Mesenteric fat pad (tissue), 1 donor: ENCODE measurements at places on chromosomes 5 and 9. TPM values are rescaled to one million over a fixed set of nuclear protein-coding genes. Genes with fewer than 3 reads are reported as not detected.

The NR6A1 gene
- 0.64 TPM for total RNA-seq

The PCAT7 gene
- not detected for total RNA-seq

The PCDHA1 gene
- total RNA-seq, result not detected

The DNAH5 gene
- 0.35 TPM for total RNA-seq

The PTGR1 gene
- 53.0 TPM for total RNA-seq

The ANKDD1B gene
- 0.64 TPM for total RNA-seq

The FYB1 gene
- total RNA-seq, result 27.8 TPM

DNA sequence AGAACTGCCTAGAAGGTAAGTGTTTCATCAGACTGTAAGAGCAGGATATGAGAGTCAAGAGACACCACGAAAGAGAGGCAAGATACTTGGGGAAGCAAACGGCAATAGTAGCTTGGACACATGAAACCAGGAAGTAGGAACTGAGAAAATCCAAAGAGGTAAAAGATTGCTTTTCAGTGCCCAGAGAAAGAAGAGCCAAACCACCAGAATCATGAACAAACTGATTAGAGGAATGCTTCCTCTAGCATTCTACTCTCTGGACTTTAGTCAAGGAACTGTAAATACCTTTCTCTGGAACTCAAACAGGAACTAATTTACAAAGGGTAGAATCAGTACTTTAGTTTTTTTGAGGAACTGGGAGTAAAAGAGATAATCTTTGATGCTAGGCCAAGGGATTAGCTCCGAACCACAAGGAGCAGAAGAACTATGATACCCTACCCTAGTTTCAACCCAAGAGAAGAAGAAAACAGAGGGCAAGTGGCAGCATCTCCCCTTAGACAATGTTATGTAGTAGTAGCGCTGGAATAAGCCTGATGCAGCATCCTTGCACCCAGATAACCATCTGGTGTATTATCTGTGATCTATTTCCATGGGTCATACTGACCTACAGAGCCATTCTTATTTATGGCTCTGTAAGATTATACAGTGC is 41.3 kb downstream of the EFCAB9 start:
- DNase-seq, result no peak

- DNase-seq, result no peak
Measured at GRCh38 chr9:132182314-132183091, 20.6 kb downstream of the NTNG2 start.

GRCh38 chr9:133342069-133342406 is 5.9 kb downstream of the MED22 start:
- DNase-seq, result no peak

DNA sequence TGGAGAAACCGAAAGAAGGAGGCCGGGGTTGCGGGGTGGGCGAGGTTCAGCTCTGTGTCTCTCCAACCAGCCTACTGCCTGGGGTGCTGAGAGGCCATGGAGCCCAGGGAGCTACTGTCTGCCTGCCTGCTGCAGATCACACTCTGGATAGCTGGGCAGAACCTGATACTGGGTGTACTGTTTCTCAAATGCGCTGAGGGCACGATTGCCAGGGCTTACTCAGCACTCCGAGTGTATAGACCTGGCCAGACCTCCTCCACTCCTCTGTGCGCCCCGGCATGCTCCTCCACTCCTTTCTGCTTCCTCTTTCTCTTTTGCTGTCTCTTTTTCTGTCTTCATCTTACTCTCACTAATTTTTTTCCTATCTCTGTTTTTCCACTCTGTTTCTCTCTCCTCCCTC is 215.1 kb downstream of the PAPPA start:
- DNase-seq, result no peak

DNA sequence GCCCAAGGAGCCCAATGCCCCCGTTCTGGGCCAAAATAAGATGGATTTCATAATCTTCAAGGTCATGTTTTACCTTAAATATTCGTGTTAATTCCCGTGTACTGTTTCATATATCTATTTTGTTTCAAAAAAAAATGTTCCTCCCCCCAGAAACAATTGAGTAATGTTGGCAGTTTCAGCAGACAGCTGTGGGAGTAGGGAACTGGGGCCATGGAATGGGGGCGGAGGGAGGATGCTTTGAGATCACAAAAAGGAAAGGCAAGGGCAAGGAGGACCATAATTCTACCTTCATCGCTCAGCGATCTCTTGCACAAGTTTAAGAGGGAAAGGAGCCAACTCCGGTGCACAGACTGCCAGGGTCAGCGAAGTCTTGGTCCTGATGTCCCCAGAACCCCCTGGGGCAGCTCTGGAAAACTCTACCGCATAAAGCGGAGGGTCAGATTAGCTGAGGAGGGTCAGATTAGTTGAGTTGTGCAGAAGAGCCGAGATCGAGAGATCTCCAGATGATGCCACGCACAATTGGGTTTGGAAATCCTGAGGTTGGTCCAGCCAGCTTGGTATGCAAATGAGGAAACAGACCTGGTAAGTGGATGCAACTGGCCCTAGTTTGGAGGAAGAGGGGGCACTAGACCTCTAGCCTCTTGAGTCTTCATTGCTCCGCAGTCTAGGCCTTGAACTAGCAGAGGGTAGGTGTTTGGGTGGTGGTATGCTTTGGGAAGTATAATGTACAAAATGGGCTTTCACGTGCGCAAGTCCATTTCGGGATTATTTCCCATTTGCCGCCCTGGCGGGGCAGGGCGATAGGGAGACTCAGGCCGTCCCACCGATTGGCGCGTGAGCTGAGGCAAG is 24.0 kb downstream of the CDKN2A start:
- no peak for DNase-seq

GRCh38 chr9:85978496-85978895 is 37.5 kb downstream of the NAA35 start:
- no peak for DNase-seq

GRCh38 chr5:149360272-149360671 is 2.4 kb downstream of the PCYOX1L start:
- no peak for DNase-seq

GRCh38 chr9:71115448-71115975 is 5.9 kb downstream of the TRPM3 start:
- no peak for DNase-seq

DNA sequence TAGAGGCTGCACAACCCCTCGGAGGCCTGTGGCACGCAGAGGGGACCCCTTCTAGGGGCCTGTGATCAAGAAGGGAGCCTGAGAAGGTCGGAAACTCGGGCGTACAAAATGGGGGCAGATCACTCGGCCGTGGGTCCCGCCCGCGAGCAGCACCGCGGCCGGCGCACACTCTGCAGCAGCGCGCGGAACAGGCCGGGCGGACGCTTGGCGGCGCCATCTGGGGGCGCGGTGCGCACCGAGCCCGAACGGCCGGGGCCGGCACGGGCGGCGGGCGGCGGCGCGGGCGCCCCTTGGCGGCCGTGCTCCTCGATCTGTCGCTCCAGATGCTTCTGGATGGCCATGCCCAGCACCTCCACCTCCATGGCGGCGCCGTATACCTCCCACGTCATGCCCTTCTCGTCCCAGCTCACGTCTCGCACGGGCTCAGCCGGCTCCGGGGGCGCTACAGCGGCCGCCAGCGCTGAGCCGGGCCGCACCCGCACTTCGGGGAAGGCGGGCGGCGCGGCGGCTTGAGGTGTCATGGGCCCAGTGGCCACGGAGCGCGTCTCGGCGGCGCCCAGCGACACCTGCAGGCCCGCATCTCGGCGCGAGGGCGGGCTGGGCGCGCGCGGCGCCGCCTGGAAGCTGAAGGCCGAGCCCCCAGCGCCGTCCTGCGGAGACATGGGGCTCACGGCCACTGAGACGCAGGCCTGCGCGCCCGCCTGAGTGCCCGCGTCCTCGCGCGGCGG is 13.1 kb downstream of the GPRIN1 start:
- no peak for DNase-seq

- no peak for DNase-seq
Measured at GRCh38 chr9:89732295-89732938, 127.6 kb downstream of the GADD45G start.

GRCh38 chr5:157182143-157182757 is 1.6 kb downstream of the ITK start:
- no peak for DNase-seq

DNA sequence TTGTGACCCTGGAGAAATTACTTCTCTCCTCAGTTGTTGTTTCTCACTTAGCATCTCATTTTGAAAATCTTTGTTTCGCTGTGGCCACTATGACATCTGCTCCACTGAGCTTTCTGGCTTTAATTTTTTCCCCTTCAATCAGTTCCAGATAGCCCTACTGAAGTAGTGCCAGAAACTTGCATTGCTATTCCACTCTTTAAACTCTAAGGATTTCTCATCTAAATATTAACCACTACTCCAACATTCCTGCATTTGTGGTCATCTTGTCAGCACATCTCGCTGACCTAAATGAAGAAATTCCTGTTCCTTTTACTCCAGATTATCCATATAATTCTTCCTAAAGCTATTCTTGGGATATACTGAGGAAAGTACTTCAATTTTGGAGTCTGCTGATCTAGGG is 15.3 kb upstream of the NOL6 start:
- DNase-seq, result no peak

DNA sequence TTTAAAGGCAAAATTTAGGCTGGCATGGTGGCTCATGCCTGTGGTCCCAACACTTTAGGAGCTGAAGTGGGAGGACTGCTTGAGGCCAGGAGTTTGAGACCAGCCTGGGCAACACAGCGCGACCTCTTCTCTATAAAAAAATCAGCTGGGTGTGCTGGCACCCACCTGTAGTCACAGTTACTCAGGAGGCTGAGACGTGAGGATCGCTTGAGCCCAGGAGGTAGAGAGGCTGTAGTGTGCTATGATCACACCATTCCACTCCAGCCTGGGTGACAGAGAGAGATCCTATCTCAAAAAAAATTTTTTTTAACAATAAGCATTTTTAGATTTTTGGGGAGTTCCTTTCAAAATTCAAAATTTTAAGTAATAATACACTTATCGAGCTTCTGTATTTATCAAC is 63.3 kb downstream of the SPATA31C2 start:
- no peak for DNase-seq

DNA sequence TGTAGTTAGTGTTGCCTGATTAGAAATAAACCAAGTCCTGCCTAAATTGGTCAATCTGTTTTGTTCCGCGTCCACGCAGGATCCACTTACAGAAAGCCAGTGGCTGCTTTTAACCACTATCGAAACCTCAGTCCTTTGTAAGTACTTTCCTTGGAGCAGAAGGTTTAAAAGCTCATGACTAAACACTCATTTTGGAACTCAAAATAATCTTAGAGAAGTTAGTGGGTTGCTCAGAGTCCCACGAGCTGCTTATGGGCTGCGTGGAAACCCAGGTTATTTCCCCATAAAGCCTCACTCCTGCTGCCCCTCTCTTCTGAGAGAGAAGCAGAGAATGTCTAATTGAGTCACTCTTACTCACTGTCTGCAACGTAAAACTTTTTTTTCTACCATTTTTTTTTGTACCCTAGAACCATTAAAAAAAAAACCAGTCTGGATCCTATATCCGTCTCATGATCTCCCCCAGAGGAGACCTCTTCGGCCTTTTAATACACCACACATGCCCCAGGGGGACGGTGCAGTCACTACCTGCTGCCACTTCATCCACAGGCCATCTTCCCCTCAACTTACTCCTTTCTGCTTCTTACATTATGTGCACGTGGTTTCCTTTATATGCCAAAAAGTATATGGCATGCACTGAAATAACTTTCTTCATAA is 7.6 kb downstream of the BASP1 start:
- DNase-seq, result no peak

DNA sequence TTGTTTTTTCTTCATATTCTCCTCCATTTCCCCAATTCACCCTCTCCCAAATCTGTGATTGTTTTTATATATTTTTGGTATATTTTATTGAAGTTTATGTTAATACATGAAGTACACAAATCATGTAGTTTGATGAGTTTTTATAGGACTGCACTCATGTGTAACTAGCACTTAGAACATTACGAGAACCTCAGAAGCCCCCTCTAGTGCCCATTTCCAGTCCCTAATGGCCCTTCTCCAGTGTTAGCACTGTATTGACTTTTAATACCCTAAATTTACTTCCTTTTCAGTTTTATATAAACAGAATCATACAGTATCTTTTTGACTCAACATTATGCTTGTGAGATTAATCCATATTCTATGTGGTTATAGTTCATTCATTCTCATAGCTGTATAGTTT is 18.5 kb upstream of the FKTN start:
- DNase-seq, result no peak

GRCh38 chr5:125683669-125684068 is 739.5 kb upstream of the GRAMD2B start:
- no peak for DNase-seq

DNA sequence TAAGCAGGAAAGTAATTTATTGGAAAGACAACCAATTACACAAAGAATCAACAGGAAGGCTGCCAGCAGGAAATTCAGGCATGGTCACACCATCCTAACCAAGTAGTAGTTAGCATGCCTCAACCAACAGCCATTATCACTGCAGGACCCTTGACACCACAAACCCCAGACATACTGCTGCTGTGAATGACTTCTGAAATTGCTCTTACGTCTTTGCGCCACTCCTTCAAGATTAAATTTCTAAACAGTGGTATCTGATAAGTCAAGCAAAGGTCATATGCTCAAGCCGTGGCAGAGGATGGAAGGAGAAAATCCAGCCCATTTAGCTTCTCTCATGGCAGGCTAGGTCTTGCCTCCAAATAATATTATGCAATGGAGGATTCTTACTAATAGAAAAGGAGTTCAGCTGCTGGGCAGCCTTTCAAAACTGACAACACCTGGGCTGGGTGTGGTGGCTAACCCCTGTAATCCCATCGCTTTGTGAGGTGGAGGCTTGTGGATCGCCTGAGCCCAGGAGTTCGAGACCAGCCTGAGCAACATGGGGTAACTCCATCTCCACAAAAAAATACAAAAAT is 5.0 kb upstream of the PTGER4 start:
- no peak for DNase-seq

DNA sequence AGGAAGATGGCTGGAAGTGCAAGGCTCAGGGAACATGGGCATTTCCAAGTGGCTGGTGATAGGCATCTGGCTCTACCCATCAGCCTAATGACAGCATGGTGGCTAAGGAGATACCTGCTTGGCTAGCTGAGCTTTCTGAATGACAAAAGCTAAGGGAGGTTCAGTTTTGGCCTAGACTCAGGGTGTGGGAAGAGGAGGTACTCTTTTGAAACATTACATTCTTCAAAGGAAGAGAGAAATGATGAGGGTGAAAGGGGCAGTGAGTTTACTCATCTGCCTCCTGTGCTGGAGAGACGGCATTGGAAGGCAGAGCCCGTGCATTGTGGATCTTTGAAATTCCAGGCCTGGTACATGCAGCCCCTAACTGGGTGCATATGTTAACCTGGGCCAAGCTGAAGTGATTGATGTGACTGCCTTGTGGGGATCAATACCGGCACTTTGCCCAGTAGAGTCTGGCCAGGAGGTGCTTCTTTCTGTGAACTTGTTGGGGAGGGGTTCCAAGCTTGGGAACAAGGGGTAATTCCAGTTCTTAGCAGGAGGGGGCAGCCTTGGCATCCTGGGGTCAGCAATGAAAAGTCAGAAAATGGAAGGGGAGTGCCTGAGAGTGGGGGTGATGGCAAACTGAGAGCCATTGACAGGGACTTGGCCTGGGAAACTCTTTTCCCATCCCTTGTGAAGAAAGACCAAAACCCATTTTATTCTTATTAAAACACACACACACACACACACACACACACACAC is 108.6 kb downstream of the ACER2 start:
- no peak for DNase-seq
